ENCODE measurements at places on chromosomes 7 and 10. TPM values are rescaled to one million over a fixed set of nuclear protein-coding genes. Genes with fewer than 3 reads are reported as not detected.

PITRM1 gene
- 112 TPM for total RNA-seq

RBM17 gene
- total RNA-seq, result 27.1 TPM

CRTAC1 gene
- not detected for total RNA-seq

LRMDA gene
- total RNA-seq, result not detected

SYCE1 gene
- not detected for total RNA-seq

PLPP4 gene
- total RNA-seq, result 0.89 TPM

All from myometrial cell (primary cell).